ENCODE measurements at places on chromosomes 12 and 14.

DNA sequence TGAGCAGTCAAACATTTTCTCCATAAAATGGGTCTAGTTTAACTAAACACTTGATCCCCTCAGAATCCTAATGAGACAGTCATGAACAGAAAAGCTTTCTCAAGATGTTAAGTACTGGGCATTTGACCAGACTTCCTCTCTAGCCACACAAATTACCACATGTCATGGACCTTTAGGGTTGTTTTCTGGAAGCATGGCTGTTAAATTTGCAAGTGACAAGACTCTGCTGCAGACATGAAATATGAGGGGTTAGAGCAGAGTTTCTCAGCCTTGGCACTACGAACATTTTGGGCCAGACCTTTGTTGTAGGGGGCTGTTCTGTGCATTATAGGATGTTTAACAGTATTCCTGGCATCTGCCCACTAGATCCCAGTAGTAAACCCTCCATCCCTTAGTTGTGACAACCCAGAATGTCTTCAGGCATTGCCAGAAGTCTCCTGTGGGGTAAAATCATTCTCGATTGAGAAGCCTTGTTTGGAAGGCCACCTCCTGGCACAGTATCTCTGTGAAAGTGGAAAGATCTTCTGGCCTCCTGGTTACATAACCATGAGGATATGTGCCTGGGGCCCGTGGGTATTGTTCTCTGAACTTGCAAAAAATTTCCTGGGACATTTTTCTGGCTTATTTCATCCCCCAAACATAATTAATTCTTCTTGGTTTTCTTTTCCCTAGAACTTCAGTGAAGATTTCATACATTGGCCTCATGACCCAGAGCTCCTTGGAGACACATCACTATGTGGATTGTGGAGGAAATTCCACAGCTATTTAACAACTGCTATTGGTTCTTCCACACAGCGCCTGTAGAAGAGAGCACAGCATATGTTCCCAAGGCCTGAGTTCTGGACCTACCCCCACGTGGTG lies 4.3 kb downstream of the TMEM106C start:
- no peak for DNase-seq

GRCh38 chr14:75220156-75220555 lies 43.7 kb upstream of the TMED10 start:
- DNase-seq = no peak

GRCh38 chr12:3872800-3873636 lies at the start of gene PARP11:
Gene PARP11, minus strand, starts transcription at chr12:3873399. Its CDS starts 170 bp downstream, at chr12:3873229.
- DNase-seq = peak; percentile 98

- no peak for DNase-seq
These were observed 10.9 kb downstream of the CCDC85C start for GRCh38 chr14:99592933-99593753.

DNA sequence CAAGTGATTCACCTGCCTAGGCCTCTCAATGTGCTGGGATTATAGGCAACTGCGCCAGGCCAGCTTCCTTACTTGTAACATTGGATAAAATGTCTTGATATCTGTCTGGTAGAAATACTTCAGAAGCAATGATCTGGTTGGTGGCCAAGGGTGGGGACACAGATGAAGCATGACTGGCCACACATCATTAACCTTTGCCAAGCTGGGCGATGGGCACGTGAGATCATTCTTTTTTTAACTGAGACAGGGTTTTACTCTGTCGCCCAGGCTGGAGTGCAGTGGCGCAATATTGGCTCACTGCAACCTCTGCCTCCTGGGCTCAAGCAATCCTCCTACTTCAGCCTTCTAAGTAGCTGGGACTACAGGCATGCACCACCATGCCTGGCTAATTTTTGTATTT lies 31.1 kb downstream of the PLEKHH1 start:
- DNase-seq = no peak

DNA sequence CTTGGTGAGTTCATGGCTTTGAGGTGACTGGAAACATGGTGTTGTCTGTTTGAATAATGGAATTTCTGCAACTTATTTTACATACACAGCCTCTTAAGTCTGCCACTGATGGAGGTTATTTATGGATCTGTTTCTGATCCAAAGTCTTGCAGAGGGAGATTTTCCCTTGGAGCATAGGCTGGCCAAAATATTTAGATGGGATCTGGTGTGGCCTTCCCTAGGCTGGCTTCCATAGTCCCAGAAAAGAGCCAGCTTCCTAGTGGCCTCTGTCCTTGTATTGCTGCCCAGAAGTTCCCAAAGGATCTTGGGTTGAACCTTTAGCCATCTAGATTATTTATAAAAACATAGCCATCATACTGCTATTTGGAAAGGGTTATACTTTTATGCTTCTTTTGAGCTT lies 491.1 kb upstream of the RGS6 start:
- no peak for DNase-seq

DNA sequence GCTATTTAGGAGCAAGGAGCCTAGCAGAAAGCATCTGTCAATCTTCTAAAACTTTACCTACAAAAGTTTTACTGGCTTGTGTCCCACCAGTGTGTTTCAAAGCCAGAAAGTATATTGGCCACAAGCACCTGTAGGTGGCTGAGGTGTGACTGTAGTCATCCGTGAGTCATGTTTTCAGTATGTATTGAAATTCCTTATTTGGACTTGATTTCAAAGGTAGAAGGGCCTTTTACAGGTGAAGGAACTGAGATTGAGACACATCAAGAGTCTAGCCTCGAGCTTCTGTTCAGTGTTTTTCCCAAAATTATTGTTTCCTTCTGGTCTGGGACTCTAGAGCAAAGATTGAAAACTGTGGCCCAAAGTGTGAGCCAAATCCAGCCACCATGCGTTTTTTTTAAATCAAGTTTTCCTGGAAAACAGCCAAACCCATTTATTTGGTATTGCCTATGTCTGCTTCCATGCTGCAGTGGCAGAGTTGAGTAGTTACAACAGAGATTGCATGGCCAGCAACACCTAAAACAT lies 195.3 kb upstream of the BCL2L14 start:
- no peak for DNase-seq

GRCh38 chr14:103204852-103205540 lies 81.7 kb downstream of the TNFAIP2 start:
- no peak for DNase-seq

- DNase-seq = no peak
These were observed 4.3 kb upstream of the OTX2 start for GRCh38 chr14:56814519-56814959.

DNA sequence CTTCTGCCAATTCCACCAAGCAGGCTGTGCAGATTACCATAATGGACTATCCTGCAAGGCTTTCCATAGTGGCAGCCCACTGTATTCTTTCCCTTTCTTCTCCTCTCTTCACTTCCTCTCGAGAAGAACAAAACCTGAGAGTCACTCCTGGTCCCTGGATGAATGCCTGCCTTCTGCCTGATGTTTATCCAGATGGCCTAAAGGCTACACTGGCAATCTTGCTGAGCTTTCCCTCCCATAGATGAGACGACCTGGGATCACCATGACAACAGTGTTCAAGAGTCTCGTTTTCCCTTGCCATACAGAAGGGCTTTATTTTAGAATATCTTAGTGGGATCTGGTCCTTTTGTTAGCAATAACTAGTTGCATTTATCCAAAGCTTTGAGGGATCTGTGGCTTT lies 142.3 kb downstream of the RTN1 start:
- DNase-seq = no peak

All from stimulated activated CD8-positive, alpha-beta memory T cell treated with anti-CD3 and anti-CD28 coated beads, Interleukin-2, amount 100 ng/mL, for 48 hours (primary cell).